Urinary bladder (tissue), 4 donors: ENCODE measurements at places on chromosomes 5 and 9. TPM values are rescaled to one million over a fixed set of nuclear protein-coding genes. Genes with fewer than 3 reads are reported as not detected.

Gene SUB1
- 186 TPM for total RNA-seq

Gene C9orf50
- not detected for total RNA-seq

Gene WNK2
- total RNA-seq, result 4.8 TPM

Gene FOXD4L4
- total RNA-seq, result not detected

Gene AJM1
- total RNA-seq, result 0.69 TPM

Gene FLT4
- 18.2 TPM for total RNA-seq

Gene CRB2
- 0.42 TPM for total RNA-seq

Gene FOXD4L3
- total RNA-seq, result not detected

Gene NOXA1
- total RNA-seq, result 0.90 TPM

Gene RANBP17
- total RNA-seq, result 96.5 TPM

Gene CANX
- 422 TPM for total RNA-seq

Gene C5orf58
- not detected for total RNA-seq

Gene SKP2
- 42.9 TPM for total RNA-seq

GRCh38 chr5:72380492-72381274 is 60.5 kb downstream of the PTCD2 start:
- DNase-seq, result no peak

- DNase-seq, result no peak
Measured at GRCh38 chr9:92965061-92965758, 17.9 kb downstream of the FGD3 start.

- DNase-seq, result no peak
Measured at GRCh38 chr9:4489919-4490704, at the start of gene SLC1A1. Gene SLC1A1 (plus strand): TSS chr9:4490468. CDS start chr9:4490680, 212 bp downstream.

GRCh38 chr5:132431632-132432031 is 58.9 kb downstream of the IRF1 start:
- DNase-seq, result no peak

GRCh38 chr5:75275756-75276155 is 39.1 kb upstream of the ANKRD31 start:
- no peak for DNase-seq

- no peak for DNase-seq
Measured at GRCh38 chr9:9743822-9744221, 869.0 kb downstream of the PTPRD start.

- DNase-seq, result no peak
Measured at GRCh38 chr5:173878224-173878967, 9.8 kb upstream of the CPEB4 start.

DNA sequence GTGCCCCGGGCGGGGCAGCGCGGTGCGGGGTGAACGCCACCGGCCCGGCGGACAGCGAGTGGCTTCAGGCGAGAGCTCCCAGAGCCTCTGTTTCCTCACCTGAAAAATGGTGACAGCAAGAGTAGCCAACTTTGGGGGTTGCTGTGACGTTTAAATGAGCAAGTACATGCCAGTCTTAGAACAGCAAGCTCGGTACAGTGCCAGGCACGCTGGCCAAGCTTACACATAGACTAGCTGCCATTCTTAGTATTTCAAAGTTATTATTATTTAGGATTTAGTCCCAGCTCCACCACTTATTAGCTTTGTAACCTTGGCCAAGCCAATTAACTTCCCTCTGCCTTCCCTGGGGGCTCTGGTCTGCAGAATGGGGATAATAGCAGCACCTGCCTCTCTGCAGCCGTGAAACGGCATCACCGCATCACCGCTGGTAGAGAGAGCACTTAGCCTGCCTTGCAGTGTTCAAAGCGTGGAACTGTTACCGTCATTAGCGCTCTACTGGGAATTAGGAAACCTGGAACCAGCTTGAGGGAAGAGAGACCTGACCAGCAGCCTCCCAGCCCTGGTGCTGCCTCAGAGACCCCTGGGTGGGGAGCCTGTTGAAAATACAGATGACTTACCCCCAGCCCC is at the start of gene C9orf50:
Gene C9orf50 (minus strand): TSS at position 433 of the 627 bp plus-strand sequence. CDS start 527 bp downstream, outside the sequence.
- no peak for DNase-seq

DNA sequence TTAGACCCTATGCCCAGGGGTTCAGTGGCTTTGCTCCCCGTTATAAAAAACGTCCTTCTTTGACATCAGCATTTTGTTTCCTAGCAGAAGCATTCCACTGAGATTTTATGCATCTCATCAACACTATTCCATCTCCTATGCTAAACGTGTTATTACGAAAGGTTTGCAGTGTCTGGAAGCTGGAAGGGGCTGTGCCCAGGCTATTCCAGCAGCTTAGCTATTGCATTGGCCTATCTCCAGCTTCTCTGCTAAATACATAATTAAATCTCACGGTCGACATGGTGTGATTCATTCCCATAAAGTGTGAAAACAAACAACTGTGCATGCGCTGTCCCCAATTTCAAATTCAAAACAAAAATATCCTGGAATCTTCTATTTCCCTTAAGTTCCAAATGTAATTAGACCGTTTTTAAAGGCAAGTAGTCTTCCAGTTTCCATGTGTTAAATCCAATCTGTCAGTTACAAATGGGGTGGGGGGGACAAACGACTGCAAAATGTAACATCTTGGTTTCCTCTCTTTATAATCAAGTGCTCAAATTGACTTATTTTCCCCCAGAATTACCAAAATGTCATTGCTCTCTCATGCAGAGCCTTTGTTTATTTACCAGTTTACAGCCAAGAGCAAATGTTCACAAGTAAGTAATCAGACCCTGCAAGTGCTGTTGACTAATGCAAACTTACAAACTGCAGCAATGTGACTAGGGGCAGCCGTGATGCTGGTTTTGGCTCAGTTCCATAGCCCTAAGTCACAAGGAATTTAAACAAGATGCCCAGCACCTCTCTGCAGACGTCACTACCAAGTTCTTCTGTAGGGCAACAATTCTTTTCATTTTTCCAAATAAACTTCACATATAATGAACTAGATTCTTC is 212.3 kb upstream of the RORB start:
- no peak for DNase-seq

- DNase-seq, result no peak
Measured at GRCh38 chr5:73764586-73764985, 138.6 kb downstream of the ARHGEF28 start.

DNA sequence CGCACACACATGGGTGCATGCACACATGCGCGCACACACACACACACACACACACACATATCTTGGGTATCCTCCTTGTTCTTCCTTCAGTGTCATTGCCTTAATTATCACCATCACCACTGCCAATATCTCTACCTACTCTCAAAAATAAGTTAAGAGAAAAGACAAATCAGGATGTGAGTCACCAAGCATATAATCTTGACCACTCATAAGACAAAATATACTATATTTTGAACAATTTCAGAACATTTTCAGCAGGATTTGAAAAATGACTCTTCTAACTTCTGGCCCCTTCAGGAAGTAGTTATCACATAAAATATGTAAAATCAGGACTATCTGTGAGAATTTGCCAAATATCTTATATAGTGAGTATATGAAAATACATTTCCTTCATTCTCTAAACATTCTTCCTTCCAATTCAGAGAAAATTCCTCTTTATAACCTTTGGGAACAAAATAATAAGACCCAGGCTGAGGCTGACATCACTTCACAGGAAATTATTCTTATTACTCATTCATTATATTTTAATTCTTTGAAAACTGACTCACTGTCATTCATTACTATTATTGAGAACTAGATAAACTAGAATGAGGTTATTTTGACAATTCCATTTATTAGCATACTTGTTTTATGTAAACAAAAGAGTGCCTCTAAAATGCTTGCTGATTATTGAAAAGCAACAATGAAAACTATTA is 772.0 kb upstream of the ACO1 start:
- DNase-seq, result no peak

- DNase-seq, result no peak
Measured at GRCh38 chr9:117488659-117489058, 73.8 kb upstream of the ASTN2 start.

GRCh38 chr9:84466580-84467285 is 126.2 kb upstream of the SLC28A3 start:
- no peak for DNase-seq

- no peak for DNase-seq
Measured at GRCh38 chr5:24598956-24599355, 45.8 kb downstream of the CDH10 start.

GRCh38 chr5:179258001-179258921 is 87.0 kb downstream of the ADAMTS2 start:
- DNase-seq, result no peak

- no peak for DNase-seq
Measured at GRCh38 chr9:4080921-4081895, 218.7 kb downstream of the GLIS3 start.

GRCh38 chr5:14869668-14870164 is 1.9 kb downstream of the ANKH start:
- DNase-seq, result no peak

GRCh38 chr5:25544652-25545249 is 900.0 kb upstream of the CDH10 start:
- no peak for DNase-seq

DNA sequence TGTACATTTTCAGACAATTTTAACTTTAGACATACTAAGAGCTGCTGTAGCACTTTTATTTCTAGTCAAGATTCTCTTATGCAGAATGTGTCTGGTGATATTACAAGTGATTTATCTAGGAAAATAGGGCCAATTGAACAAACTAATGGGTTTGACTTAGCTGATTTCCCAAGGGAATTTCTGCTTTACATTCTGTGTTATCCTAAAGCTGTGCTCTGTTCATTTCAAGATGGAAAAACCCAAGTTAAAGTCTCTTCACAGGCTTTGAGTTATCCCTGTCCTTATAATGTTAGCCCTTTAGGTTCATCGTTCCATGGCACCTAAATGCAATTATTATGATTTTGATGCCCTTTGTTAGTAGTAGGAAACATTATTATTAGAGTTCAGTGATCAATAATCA is 704.9 kb upstream of the CDH18 start:
- DNase-seq, result no peak

GRCh38 chr5:57476601-57477056 is 6.0 kb downstream of the ACTBL2 start:
- DNase-seq, result no peak

DNA sequence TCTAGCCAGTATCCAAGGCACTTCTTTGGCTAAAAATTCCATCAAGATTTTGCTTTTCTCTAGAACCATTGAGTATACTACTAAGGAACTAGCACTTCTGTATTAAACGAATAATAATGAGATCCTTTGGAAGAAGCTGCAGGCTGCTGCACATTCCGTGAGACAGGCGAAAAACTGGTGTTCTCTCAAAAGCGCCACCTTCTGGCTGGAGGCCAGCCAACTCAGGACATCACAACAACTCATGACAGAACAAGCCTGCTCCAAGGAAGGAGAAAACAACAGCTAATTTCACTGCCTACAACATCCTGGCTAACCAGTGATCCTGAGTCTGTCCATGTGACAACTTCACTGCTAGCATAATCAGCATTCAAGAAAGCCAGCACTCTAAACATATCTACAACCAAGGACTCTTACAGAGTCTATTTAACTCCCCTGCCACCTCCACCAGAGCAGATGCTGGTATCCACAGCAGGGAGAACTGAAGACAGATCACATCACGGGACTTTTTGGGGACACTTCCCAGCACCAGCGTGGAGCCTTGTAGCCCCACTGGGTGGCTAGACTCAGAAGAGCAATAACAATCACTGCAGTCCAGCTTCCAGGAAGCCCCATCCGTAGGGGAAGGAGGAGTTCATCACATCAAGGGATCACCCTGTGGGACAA is 150.5 kb downstream of the YTHDC2 start:
- no peak for DNase-seq

- DNase-seq, result no peak
Measured at GRCh38 chr9:116124472-116125040, 29.0 kb upstream of the PAPPA start.

GRCh38 chr9:130017076-130017475 is 25.9 kb downstream of the FNBP1 start:
- DNase-seq, result no peak

- DNase-seq, result no peak
Measured at GRCh38 chr5:149297340-149298025, 25.8 kb downstream of the AFAP1L1 start.

DNA sequence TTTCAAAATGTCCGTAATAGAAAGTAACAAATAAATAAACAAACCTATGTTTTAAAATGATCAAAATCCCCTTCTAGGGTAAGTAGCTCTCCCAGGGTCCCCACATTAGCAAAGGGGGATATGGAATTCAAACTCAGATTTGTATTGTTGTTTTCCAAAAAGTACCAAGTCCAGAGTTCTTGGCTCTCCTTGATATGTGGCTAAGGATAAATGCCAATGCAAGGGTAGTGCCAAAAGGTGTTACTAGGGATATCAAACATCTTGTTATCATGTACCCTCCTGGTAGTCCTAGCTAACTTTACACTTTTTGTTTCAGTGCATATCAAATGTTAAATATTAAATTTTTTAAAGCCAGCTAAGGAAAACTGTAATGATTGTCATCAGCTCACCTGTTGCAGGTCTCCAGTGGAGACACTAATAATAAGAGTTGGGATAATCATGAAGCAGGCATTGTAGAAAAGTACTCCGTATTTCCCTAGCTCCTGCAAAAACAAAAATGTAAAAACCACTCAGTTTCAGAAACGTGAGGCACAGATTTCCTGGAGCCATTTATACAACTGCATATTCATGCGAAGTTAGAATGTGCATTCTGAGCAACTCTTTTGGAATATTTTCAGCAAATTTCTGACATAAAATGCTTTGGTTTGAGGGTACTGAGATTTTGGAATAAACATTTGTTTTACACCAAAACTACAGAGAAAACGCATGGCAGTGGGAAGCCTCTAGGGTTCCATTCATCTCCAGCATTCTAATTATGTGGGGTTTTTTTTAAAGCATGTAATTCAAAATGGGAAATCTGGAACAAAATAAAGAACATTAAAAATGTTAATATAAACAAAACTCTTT is 39.8 kb downstream of the SLC35D2 start:
- DNase-seq, result no peak

GRCh38 chr9:19768798-19769197 is 20.0 kb downstream of the SLC24A2 start:
- no peak for DNase-seq

GRCh38 chr9:95077766-95078370 is 239.6 kb downstream of the FANCC start:
- no peak for DNase-seq

GRCh38 chr5:153573326-153574033 is 83.0 kb downstream of the GRIA1 start:
- DNase-seq, result no peak

DNA sequence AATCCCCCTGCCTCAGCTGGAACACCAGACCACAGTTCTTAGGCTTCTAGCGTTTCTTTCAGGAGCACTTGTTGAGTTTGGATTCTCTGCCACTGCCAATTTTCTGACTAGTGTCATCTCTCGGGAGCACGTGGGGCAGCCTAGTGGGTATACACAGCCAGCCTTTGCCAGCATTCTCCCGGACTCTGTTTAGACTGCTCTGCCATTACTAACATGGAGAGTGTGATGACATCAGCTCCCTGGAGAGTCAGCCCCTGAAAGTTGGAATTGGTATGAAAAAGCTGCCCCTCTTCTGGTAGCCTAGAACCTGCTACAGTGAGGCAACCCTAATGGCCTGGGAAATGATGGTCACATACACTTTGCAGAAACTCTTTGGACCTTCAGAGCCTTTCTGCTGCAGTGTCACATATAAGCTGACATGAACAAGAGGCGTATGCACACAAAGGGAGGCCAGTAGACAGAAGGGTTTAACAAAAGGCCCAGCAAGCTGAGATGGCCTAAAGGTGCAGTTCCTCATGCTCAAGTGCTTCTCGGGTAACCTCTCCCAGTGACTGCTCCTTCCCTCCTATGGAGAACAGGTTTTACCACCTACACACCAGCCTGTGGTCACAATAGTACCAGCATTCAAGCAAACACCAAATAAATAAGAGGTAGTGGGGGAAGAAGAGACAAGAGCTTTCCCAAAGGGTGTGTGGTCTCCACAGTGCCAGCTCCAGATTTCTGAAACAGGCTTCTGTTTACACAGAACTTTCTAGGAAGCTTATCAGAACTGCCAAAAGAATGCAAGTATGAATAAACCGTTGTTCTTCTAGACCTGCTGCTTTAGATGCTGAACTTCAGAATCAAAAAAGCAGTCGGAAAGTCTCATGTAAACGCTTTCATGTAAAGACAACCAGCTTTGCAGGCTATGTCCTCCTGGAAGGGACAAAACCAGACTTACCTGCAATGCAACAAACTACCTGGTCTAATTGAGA is 16.5 kb downstream of the SPACA9 start:
- peak; percentile 25 for DNase-seq
